Lung (tissue), 17 donors: ENCODE measurements at places on chromosomes 12 and 14. TPM values are rescaled to one million over a fixed set of nuclear protein-coding genes. Genes with fewer than 3 reads are reported as not detected.
A peak's percentile ranks its signal among the peaks of the same experiment; 100 is the strongest.

DNA sequence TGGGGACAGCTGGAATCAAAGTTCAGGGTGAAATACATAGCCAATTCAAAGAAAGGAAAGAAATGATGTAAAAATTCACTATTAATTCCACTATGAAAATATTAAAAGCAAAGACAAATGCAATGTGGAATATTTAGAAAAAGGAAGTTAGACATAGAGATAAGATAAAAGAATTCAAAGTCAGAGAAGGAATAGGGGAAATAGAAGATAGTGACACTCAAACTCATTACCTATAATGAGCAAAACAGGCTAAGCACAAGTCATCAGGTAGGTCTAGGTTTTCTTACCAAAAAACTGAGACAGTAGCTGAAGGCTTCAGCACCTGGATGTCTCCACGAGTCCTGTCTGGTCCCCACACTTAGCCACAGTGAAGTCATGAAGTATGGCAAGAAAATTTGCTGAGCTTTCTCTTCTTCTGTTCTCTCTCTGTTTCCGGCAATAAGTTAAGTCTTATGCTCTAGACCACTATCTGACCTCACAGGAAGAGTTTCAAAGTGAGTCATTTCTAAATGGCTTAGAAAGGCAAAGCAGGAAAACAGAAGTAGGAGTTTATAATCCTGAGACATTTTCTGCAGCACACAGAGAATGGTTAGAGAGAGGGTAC is at the start of gene C3AR1:
Gene C3AR1 (minus strand): TSS at position 369 of the 604 bp plus-strand sequence. CDS start 6,174 bp downstream, outside the sequence.
- DNase-seq = peak; percentile 13

DNA sequence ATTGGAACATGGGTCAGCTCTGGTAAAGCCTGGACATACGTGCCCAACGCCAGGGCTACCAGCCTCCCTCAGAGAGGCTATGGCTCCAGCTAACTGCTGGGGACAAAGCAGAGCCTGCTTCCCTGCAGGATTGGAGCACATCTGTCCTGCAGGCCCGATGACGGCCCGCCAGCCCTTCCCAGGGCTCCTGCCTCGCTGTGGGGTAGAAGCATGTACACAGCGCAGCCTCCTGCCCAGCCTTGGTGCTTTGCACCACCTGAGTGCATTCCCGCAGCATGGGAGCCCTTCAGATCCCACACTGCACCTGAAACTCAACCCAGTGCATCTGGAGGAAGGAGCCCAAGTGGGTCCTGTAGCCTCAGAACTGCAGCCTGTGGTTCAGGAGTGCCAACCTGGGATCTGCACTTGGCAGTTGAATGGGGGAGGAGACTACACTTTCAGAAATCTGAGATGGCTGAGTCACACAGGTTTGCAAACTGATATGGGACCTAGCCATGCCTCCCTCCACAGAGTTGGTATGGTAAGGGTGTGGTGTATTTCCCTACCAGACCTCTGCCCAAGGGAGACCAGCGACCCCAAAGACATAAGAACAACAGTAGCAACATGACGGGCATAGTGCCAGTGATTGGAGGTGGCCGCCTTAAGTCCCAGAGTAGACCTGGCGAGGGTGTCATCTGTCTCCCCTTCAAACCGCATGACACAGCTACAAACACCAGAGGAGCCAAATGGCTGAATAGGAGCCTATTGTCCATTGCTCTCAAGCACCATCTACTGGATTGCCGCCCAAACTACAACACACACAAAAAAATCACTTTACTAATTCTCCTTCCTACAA is 273.9 kb upstream of the MIS18BP1 start:
- peak; percentile 27 for DNase-seq

- peak; percentile 65 for DNase-seq
Observed at GRCh38 chr12:110743571-110744093, 941 bp upstream of the PPP1CC start.

DNA sequence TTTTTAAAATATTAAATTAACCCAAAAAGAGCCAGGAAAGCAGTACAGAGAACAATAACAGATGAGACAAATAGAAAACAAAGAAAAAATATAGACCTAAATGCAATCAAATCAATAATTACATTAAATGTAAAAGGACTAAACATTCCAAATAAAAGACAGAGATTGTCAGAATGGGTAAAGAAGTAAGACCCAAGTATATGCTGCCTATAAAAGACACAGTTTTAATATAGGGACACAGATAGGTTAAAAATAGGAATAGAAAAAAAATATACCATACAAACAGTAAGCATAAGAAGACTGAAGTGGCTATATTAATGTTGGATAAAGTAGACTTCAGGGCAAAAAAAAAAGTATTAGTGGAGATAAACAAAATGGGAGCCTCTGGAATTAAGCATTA is 163.1 kb upstream of the BCL2L14 start:
- DNase-seq = no peak

GRCh38 chr12:89880690-89881350 is 172.2 kb upstream of the ATP2B1 start:
- no peak for DNase-seq

- no peak for DNase-seq
Observed at GRCh38 chr12:106892075-106892474, 63.6 kb upstream of the TMEM263 start.

- peak; percentile 59 for DNase-seq
Observed at GRCh38 chr12:6605421-6606330, 1.5 kb downstream of the CHD4 start.

DNA sequence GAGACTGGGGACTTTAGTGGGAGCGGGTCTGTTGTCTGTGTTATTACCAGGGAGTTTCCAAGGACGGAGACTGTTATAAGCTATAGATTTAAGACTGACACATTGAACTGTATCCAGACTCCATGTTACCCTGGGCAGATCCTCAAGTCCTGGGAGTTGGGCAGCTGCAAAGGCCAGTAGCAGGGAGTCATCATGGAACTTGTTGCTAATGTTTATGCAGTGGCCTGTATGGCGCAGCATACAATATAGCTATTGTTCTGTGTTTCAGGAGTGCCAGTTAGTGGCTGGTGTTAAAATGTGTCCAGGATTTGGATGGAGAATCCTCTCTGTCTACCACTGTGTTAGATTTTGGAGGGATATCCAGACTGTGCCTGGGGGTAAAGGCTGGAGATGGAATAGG is 31.7 kb downstream of the SMOC1 start:
- no peak for DNase-seq

GRCh38 chr12:27861428-27862167 is 81.6 kb upstream of the MANSC4 start:
- peak; percentile 75 for DNase-seq

DNA sequence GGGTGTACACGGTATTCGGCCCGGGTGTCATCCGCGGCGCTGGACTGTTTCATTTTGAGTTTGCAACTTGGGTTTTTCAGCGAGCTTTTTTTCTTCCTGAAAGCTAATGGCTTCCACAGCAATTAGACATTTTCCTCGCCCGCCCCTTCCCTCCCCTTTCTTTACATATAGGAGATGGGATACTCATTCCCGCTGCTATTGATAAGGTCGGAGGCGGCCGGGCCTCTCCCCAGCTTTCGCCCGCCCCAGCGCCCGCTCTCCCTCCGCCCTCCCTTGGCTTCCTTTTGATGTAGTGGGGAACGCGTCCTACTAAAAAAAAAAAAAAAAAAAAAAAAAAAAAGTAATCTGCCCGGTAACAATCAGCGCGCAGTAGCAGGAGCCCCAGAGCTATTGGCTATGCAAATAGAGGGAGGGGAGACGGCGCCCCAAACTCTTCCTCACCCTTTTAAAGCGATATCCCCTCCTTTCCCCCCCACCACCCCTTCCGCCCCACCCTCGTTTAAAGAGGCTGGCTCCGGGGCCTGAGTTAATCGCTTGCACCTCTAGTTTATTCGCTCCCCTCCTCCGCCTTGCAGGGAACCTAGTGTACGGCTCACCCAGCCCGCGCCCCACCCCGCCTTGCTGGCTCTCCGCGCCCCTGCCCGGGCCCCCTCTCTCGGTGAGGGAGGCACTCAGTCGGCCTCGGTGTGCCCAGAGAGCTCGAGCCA is 1.7 kb upstream of the CCND2 start:
- peak; percentile 96 for DNase-seq

GRCh38 chr14:96710060-96710666 is 87.0 kb upstream of the VRK1 start:
- no peak for DNase-seq

GRCh38 chr14:99590746-99591555 is 13.1 kb downstream of the CCDC85C start:
- no peak for DNase-seq

GRCh38 chr12:57549909-57550640 is at the start of gene KIF5A:
Gene KIF5A, plus strand, starts transcription at chr12:57550044. Its CDS starts 228 bp downstream, at chr12:57550272.
- DNase-seq = no peak

GRCh38 chr12:120936197-120936596 is 32.0 kb upstream of the SPPL3 start:
- no peak for DNase-seq

- DNase-seq = no peak
Observed at GRCh38 chr12:623172-623864, 39.9 kb downstream of the NINJ2 start.

GRCh38 chr14:100692859-100693558 is 33.7 kb upstream of the DLK1 start:
- no peak for DNase-seq

GRCh38 chr12:108837680-108838079 is 19.7 kb downstream of the SSH1 start:
- no peak for DNase-seq

DNA sequence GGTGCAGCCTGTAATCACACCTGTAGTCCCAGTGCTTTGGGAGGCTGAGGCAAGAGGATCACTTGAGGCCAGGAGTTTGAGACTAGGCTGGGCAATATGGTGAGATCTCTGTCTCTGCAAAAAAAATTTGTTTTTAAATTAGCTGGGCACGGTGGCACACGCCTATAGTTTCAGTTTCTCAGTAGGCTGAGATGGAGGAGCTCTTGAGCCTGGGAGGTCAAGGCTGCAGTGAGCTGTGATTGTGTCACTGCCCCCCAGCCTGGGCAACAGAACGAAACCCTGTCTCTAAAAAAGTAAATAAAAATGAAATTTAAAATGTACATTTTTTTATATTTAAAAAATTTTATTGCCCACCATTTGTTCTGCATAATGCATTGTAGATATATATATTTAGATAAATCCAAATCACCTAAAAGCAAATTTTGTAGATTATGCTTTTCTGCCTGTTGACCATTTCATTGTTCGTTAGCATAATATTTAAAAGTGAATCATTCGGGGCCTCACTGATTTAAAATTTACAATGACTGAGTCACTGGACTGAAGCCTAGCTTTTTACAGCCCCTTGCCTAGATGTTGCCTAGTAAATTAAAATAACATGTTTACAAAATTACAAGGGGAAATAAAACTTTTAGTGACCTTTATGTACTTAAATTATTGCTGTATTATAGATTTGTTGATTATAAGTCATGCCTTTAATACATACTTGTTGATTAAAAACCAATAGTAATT is 87.9 kb downstream of the USP15 start:
- DNase-seq = no peak

DNA sequence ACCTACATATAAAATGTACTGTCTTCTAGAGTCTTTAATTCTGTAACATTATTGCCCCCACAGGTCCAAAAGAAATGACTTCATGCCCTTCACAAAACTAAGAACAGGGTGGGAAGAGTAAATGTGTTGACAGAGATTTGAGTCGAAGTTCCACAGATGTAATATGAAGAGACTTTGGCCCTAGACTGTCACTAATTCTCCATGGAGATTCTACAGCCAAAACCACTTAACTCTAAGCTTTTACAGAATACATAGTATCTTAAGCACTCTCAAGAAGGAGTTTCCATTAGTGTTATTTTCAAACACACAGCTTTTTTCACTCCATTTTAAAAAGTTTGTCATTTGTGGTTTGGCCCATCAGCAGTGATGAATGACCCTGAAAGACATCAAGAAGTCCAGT is 56.3 kb downstream of the ABCC9 start:
- no peak for DNase-seq

- no peak for DNase-seq
Observed at GRCh38 chr12:31813305-31813704, 84.5 kb upstream of the AMN1 start.

DNA sequence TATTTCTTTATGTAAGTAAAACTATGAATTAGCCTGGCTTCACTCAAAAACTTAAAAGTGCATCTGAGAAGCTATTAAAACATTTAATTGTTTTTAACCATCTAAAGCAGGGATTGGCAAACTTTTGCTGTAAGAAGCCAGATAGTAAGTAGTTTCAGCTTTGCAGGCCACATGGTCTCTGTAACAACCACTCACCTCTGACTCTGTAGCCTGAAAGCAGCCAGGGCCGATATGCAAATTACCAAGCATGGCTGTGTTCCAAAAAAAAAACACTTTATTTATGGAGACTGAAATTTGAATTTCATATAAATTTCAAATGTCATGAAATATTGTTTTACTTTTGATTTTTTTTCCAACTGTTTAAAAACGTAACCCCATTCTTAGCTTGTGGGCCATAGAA is 95.3 kb downstream of the CIT start:
- no peak for DNase-seq

- no peak for DNase-seq
Observed at GRCh38 chr12:2246358-2246757, 193.6 kb downstream of the CACNA1C start.

DNA sequence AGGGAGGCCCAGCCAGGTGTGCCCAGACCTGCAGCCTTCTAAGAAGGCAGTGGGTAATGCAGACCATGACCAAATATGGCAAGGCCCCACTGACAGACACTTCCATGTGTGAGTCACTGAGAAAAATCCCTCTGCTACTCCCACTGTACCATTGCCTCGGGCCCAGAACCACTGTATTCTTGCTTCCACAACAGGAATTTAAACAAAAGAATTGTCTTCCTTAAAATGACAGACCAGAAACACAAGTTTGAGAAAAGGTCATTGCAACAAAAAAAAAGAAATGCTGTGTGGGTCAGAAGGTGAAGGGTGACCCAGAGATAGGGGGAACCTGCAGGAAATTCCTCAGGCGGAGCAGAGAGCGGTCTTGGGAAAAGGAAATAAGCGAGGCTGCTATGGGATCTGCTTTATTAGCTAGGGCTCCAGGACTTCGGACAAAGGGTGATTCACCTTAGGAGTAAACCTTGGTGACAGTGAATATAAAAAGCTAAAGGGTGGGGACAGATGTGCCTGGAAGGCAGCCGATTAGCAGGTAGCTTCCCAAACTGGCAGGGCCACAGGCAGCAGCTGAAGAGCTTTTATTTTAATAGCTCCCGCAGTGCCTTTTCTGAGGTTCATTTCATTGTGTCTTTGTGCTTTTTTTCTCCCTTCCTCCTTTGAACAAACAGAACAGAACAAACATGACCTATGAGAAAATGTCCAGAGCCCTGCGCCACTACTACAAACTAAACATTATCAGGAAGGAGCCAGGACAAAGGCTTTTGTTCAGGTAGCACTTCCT is 185.3 kb upstream of the BCL2L14 start:
- DNase-seq = no peak

NAP1L1 gene
- total RNA-seq = 515 TPM

MDM2 gene
- total RNA-seq = 102 TPM

TMEM233 gene
- total RNA-seq = 0.40 TPM

LRRC10 gene
- total RNA-seq = not detected

TGFB3 gene
- total RNA-seq = 23.4 TPM

GARIN6 gene
- not detected for total RNA-seq

IFI27 gene
- 308 TPM for total RNA-seq

CLEC14A gene
- 97.7 TPM for total RNA-seq

AMN1 gene
- 5.7 TPM for total RNA-seq

FSCB gene
- 0.80 TPM for total RNA-seq

VDR gene
- 4.4 TPM for total RNA-seq

KCNC2 gene
- total RNA-seq = 0.06 TPM

NPAS3 gene
- total RNA-seq = 0.48 TPM

LALBA gene
- total RNA-seq = not detected

RERG gene
- total RNA-seq = 20.1 TPM

CCDC196 gene
- not detected for total RNA-seq

EID3 gene
- 7.4 TPM for total RNA-seq
